ENCODE measurements at places on chromosomes 12 and 14.

GRCh38 chr12:40181490-40181889 lies 43.3 kb upstream of the LRRK2 start:
- no peak for DNase-seq

- peak; percentile 82 for DNase-seq
These were observed 199.5 kb upstream of the DCN start for GRCh38 chr12:91382081-91382543.

GRCh38 chr12:66072566-66072965 lies 58.0 kb downstream of the LLPH start:
- no peak for DNase-seq

- DNase-seq: no peak
These were observed 17.0 kb downstream of the NPC2 start for GRCh38 chr14:74476107-74476506.

DNA sequence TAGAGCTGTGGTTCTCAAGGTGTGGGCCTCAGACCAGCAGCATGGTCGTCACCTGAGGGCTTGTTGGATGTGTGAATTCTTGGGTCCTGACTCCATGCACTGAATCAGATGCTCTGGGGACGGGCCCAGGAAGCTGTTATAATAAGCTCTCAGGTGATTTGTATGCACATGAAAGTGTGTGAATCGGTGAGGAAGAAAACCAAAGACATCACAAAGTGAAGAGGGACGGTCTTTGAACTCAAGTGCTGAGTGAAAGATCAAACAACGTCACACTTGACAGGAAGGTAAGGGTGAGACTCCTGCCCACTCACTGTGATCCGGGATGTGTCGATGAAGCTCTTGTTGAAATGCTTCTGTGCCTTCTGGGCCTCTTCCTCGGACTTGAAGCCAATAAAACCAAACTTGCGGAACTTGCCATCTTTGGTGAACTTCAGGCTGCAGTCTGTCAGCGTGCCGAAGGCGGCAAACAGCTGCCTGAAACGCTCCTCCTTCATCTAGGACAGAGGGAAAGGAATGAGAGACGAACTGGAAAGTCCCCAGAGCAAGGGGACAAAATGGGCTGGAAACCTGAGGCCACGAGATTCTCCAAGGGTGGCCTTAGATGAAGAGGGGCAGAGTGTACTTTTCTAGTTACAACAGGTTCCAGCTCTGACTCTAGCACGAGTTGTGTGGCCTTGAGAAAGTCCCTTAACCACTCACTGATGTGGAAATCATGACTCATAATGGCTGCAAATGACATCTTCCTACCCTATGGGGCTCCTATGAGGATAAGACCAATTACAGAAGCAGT lies 4.0 kb downstream of the RBM19 start:
- peak; percentile 28 for DNase-seq

- DNase-seq: no peak
These were observed 45.3 kb downstream of the R3HDM2 start for GRCh38 chr12:57385586-57385985.

- no peak for DNase-seq
These were observed 1.6 kb upstream of the PPP2R5E start for GRCh38 chr14:63544591-63545299.

- DNase-seq: peak; percentile 21
These were observed 44.0 kb downstream of the RBMS2 start for GRCh38 chr12:56565510-56566101.

GRCh38 chr12:47317175-47317915 lies 237.6 kb upstream of the AMIGO2 start:
- no peak for DNase-seq

DNA sequence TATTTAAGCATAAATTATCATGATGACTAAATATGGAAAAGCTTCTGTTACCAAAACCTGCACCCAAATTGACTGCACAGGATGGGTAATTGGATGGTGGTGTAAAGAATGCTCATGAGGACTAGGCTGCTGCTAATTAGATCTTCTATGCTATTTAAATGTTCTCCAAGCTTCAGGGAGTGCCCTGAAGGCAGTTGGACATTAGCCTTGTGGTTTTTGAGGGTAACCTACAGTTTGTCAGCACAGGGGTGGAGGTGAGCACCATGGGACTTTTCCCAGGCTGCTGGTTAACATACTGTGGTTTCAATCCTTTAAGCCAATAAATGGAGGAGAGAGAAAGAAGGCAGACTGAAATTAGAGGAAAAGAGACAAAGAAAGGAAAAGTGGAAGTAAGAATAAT lies 145.0 kb downstream of the WIF1 start:
- no peak for DNase-seq

- no peak for DNase-seq
These were observed 37.3 kb upstream of the ADGRD1 start for GRCh38 chr12:130916241-130916911.

- no peak for DNase-seq
These were observed 32.0 kb upstream of the LMNTD1 start for GRCh38 chr12:25585021-25585523.

GRCh38 chr12:63351370-63351769 lies 200.4 kb upstream of the AVPR1A start:
- DNase-seq: no peak

- DNase-seq: no peak
These were observed 1.5 kb downstream of the L3HYPDH start for GRCh38 chr14:59482541-59483331.

DNA sequence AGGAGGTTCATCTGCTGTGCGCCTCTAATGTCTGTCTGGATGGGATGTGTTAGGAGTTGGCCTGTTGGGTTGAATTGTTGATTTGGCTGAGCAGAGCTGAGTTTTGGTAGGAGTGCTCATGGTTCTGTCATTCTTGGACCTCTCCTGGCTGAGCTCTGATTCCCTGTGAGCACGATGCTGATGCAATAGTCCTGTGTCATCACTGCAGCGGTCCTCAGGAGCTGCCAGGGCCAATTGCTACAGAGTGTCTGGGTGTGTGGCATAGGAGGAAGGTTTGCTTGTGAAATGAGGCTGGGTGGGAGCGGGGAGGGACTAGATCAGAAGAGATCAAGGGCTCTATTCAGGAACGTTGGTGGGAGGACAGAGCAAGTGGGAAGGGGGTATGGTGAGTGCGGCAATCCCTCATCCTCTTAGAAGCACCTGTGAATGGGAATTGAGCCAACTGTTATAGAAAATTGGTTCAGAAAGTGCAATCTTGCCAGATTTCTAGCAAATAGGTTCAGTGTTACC lies 21.2 kb downstream of the PEX5 start:
- DNase-seq: no peak

DNA sequence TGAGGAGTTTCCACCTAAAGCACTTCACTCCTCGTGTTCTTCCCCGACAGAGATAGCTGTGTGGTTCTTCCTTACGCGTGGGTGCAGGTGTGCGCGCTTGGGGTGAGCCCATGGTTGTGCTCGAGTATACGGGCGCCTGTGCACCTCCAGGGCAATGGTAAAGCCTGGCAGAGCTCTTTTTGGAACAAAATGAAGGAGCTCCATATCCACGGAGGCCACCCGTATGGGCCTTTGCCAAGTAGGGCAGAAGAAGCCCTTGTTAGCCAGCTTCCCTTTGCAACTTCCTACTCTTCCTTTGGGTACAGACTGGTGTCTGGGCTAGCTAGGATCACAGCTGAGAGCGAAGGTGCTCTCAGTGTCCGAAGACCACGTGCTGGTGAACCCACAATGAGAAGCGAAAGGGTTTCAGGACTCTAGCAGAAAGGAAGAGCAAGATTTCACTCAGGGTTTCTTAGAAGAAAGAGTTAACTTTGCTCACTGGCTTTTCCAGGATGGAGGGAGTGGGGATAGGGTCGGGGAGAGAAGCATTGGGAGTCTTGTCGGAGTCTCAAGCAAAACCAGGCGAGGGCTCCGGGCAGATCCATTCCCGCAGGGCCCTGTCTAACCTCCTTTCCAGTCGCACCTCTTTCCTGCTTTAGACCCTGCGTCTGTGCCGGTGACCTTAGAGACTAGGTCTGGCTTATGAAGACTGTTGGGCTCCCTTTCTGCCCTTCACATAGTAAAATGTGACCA lies 960 bp upstream of the LRFN5 start:
- no peak for DNase-seq

DNA sequence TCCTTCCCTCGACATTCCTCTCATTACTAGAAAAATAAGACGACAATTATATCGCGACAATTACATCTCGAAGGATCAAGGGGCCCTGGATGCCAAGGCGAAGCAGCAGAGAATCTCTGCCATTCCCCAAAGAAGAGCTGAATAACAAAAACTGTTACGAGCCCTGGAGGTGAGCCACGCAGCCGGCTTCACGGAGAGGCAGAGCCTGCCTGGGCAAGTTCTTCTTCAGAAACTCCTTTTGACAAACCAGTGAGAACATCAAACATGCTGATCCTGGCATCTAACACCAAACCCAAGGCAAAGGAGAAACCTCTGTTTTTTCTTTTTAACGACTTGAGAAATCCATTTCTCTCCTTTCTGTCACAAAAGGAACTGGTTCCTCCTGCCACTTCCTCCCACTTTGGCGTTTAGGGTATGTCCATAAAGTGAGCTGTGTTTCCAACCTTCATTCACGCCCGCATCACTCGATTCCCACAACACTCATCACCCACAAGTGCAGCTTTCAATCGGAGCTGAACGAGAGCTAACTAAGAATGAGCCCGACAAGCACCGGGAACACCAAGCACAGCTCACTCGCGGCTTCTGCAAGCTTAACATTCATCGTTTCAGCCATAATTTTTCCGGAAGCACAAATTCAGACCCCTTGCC lies 21.5 kb downstream of the CCDC88C start:
- no peak for DNase-seq

DNA sequence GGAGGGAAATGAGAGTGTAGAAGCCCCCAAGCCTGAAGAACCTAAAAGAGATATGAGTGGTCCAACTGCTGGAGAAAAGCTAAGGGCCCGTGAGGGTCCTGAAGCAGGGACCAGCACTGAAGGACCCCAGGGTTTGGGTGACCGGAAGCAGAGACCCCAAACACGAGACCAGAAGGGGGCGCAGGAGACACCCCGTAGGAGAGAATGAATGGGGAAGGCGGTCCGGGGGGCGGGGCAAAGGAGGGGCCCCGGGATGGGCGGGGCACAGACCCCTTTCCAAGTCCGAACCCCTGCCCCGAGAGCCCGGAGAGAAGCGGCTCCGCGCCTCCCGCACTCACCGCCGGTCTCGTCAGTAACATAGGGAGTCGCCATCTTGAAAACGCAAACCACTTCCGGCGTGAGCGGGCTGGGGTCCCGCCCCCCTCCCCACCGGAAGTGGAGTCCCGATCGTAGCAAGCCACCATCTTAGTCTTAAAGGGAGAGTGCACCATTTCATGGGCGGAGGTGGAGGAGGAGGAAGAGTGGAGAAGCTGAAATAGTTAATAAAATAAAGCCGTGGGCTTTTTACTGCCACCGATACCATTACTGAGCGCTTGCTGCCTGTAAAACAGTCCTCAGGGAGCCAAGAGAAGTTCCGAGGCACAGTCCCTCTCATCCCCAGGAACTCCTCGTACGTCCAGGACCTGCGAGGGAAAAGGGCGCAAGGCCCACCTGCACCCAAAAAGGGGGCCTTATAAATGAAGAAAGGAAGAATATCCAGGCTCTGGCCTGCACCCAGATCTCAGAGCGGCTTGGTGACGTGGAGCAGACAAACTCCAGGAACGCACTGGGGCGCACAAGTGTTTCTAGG lies 731 bp downstream of the PYM1 start:
- DNase-seq: peak; percentile 83

GRCh38 chr12:132268674-132269073 lies 60.7 kb downstream of the GALNT9 start:
- no peak for DNase-seq

DNA sequence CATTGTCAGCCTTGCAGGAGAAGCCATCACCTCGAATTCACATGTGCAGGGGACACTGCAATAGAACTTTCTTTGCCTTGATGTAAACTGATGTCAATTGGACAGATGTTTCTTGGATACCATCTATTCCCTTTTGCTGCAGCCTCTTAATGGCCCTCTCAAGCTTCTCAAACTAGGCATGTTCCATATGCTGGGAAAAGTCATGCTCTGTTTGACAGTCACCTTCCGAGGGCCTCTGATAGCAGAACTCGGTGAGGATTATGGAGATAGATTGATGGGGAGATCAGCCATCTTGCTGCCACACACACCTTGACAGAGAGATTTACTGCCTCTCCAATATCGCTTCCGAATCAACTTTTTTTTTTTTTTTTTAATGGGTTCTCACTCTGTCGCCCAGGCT lies 145.8 kb upstream of the NUDT4 start:
- no peak for DNase-seq

DNA sequence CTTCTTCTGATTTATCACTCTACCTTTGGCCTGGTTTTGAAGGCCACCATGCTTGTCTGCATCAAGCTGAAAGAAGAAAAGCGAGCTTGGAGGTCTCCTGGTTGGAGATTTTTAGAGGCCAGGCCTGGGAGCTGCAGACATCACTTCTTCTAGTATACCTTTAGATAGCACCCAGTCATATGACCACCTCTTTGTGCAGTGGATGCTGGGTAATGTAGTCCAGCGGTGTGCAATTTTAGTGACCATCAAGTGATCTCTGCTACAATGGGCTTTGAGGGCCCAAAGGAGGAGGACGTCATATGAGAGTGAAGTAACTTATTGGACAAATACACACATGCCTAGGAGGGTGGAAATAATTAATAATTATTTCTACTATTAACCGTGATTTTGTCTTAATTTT lies 15.2 kb upstream of the WNT5B start:
- no peak for DNase-seq

- DNase-seq: no peak
These were observed 97.3 kb downstream of the INSM2 start for GRCh38 chr14:35631071-35631805.
